PC-3 (cell line): ENCODE measurements at places on chromosomes 6 and 20.

GRCh38 chr6:119137194-119138072 lies 59.0 kb upstream of the FAM184A start:
- peak; percentile 49 for DNase-seq
- H3K4me1 ChIP-seq: peaks cover 8% of the 10 kb centered on the region; the same call in 1 of the 2 replicates
- no peaks in the 10 kb centered on the region for H3K36me3 ChIP-seq
- H3K27ac ChIP-seq: no peak overlapping the region
- H3K27me3 ChIP-seq: no peaks in the 10 kb centered on the region

DNA sequence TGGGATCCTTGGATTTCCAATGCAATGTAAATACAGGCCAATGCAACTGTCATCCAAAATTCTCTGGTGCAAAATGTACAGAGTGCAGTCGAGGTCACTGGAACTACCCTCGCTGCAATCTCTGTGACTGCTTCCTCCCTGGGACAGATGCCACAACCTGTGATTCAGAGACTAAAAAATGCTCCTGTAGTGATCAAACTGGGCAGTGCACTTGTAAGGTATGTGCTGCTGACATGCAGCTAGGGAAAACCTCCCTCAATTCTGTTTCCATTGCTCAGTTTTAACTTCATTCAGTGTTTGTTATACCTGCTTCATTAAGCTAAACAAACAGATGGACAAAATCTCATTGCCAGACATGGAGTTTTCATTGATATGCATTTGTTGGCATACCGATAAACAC lies 397.1 kb downstream of the ARHGAP18 start:
- peak overlapping the region; percentile 20; the same call in 1 of the 2 replicates for H3K4me3 ChIP-seq
- H3K4me1 ChIP-seq: peaks cover 45% of the 10 kb centered on the region
- H3K27me3 ChIP-seq: no peaks in the 10 kb centered on the region
- H3K27ac ChIP-seq: peak overlapping the region; percentile 77
- H3K36me3 ChIP-seq: no peaks in the 10 kb centered on the region

DNA sequence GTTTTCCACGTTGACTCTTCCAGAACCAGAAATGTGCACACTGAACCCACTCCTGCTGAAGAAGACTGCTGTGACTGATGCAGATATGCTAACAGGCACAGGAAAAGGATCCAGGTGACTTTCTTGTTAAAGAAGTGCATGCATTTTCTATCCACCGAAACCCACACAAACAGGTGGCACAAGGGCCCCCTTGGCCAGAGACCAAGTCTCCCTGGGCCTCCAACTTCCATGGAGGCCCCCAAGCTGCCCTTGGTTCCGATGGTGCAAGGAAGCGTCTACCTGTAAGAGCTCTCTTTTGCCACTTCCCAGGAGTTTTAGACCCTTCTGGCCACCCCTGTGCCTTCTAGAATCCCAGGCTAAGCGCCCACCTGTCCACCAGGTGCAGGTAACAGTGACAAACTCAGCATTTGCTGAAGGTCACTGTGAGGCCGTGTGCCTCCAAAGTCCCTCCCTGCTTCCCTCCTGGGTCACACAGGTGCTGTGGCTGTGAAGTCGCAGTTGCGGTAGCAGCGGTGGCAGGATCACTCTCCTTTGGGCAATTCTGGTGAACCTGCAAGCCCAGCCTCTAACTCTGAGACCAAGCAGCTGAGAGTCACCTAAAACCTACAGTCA lies 134.8 kb downstream of the PXDC1 start:
- H3K36me3 ChIP-seq: no peaks in the 10 kb centered on the region
- no peak for DNase-seq
- no peak overlapping the region for H3K4me3 ChIP-seq
- H3K4me1 ChIP-seq: peaks cover 14% of the 10 kb centered on the region

DNA sequence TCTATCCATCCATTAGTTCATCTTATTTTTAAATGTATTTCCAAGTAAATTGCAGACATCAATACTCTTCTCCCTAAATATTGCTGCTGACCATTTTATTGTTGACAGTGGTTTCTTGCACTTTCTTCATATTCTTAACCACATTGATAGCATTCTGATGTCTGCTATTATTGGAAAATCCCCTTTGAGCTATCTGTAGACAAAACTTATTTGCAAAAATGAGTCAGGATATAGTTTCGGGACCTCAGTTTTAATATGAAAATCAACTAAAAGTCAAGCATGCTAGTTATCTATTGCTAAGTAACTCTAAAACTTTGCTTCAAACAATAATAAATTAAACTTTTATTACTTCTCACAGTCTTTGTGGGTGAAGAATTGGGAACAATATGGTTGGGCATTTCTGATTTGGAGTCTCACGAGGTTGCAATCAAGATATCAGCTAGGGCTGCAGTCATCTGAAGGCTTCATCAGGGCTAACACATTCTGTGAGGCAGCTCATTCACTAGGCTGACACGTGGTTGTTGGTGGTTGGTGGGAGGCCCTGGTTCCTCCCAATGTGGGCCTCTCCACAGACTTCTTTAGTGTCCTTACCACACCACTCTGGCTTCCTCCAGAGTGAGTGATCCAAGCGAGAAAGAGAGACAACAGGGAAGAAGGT lies 32.7 kb downstream of the CD109 start:
- H3K4me1 ChIP-seq: no peaks in the 10 kb centered on the region
- H3K36me3 ChIP-seq: no peaks in the 10 kb centered on the region
- H3K27ac ChIP-seq: no peak overlapping the region
- no peaks in the 10 kb centered on the region for H3K27me3 ChIP-seq

DNA sequence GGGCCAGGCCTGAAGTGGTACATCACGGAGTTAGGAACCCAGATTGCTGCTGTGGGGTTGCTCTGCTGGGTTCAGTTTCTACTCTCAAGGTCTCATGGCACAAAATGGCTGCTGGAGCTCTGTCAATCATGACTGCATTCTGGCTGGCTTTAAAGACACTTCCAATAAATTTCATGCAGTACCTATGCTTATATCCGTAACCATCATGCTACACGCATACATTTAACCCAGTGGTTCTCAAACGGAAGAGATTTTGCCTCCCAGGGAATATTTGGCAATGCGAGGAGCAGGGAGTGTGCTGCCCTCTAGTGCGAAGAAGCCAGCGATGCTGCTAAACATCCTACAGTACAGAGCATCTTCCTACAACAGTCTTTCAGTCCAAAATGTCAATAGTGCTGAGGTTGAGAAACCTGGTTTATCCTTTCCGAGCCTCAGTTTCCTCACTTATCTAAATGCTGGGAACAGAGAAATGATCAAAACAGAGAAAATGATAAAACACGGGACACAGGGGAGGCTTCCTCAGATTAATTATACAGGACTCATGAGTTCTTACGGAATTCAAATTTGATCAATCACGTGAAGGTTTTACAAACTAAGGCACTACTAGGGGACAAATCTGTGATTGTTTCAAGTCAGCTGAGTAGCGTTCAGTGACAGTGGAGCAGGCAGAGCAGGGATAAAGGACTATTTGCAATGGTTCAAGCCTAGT lies 9.6 kb upstream of the SLC2A10 start:
- no peaks in the 10 kb centered on the region for H3K36me3 ChIP-seq
- H3K4me1 ChIP-seq: peaks cover 13% of the 10 kb centered on the region
- H3K27ac ChIP-seq: no peak overlapping the region
- no peaks in the 10 kb centered on the region for H3K27me3 ChIP-seq

- H3K27me3 ChIP-seq: no peaks in the 10 kb centered on the region
- DNase-seq: no peak
- H3K4me1 ChIP-seq: no peaks in the 10 kb centered on the region
- H3K27ac ChIP-seq: no peak overlapping the region
- no peak overlapping the region for H3K4me3 ChIP-seq
- no peaks in the 10 kb centered on the region for H3K36me3 ChIP-seq
Measured at GRCh38 chr6:100160930-100161329, 166.9 kb upstream of the MCHR2 start.

GRCh38 chr20:1281279-1282057 lies 15.4 kb downstream of the SNPH start:
- H3K36me3 ChIP-seq: no peaks in the 10 kb centered on the region
- no peak overlapping the region for H3K4me3 ChIP-seq
- DNase-seq: no peak
- H3K27ac ChIP-seq: no peak overlapping the region
- peaks cover 6% of the 10 kb centered on the region; the same call in 1 of the 2 replicates for H3K4me1 ChIP-seq
- H3K27me3 ChIP-seq: no peaks in the 10 kb centered on the region

DNA sequence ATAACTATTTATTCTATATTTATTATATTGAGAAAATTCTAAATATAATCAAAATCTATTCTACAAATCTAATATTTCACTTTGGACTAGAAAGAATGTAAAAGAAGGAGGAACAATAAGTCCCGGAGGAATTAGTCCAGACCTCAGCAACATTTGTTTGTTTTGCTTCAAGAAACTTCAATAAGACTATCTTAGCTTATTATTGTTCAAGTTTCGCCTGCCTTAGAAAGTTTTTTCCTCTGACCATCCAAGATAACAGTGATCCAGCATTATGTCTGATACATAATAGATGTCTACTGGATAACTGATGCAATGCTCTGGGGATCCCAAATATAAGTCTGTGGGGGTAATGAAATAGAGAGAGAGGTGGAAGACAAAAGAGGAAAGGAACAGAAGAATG lies 28.7 kb upstream of the NT5E start:
- H3K27me3 ChIP-seq: no peaks in the 10 kb centered on the region
- H3K4me1 ChIP-seq: peaks cover 11% of the 10 kb centered on the region
- DNase-seq: no peak
- H3K36me3 ChIP-seq: no peaks in the 10 kb centered on the region
- H3K4me3 ChIP-seq: no peak overlapping the region

DNA sequence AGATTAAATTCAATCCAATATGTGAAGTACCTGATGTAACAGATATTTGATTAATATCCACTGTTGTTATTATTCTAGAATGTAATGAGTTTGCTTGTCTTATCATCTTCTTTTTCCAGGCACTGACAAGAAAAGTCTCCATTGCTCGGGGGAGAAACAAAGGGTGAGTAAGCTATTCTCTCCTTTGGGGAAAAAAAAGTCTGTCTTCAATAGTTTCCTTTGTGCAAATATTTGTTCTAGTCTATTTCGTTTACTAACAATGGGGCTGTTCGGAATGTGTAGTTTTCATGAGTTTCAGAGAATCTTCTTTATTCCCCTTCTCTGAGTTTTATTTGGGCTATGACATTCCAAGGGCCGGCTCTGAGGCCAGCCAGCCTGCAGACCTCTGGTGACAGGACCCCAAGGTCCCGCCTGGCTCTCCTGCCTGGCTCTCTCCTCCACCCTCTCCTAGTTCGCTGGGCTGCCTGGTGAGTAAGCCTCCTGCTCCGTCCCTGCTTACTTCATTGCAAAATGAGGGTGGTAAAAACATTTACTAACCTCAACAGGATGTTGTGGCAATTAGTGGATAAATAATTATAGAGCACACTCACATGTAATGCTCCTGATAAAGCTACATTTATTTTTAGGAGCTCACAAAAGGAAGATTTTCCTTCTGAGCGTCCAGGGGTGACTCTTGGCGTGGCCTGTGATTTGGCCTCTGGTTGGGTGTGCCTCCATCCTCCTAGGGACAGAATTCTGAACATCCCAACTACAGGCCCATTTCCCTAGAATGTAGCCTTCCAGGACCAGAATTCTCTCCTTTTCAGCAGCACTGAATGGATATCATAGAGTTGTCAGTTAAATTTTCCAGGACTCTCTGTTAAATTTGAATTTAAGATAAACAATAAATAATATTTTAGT lies 43.1 kb upstream of the SNX9 start:
- H3K4me1 ChIP-seq: peaks cover 18% of the 10 kb centered on the region
- H3K36me3 ChIP-seq: no peaks in the 10 kb centered on the region
- H3K27me3 ChIP-seq: no peaks in the 10 kb centered on the region
- peak; percentile 43 for DNase-seq
- peak overlapping the region; percentile 67 for H3K27ac ChIP-seq
- H3K4me3 ChIP-seq: peak overlapping the region; percentile 35; the same call in 1 of the 2 replicates
